ENCODE measurements at places on chromosomes 5 and 9.

DNA sequence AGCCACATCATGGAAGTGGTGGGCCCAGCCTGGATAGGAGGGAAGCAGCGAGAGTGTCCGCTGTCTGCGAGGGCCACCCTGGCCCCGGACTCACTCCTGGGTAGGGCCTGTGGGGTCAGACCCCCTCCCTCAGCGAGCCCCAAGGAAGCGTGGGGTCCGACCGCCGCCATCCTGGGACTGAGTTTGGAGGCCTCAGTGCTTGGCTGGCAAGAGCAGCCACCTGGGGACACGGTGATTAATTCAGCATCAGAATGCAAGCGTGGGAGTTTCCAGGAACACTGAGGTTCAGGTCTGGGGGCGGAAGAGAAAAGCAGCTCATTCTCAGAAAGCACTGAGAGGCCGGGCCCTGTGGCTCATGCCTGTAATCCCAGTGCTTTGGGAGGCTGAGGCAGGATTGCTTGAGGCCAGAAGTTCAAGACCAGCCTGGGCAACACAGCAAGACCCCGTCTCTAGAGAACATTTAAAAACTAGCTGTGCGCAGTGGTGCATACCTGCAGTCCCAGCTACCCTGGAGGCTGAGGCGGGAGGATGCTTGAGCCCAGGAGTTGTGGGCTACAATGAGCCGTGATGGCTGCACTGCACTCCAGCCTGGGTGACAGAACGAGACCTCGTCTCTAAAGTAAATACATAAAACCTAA, 18.3 kb upstream of the CAMSAP1 start:
- DNase-seq, result no peak

- DNase-seq, result no peak
These were observed 500.7 kb downstream of the SPATA31D1 start for GRCh38 chr9:82489201-82489821.

GRCh38 chr5:57225553-57225952, 51.7 kb downstream of the GPBP1 start:
- DNase-seq, result no peak

DNA sequence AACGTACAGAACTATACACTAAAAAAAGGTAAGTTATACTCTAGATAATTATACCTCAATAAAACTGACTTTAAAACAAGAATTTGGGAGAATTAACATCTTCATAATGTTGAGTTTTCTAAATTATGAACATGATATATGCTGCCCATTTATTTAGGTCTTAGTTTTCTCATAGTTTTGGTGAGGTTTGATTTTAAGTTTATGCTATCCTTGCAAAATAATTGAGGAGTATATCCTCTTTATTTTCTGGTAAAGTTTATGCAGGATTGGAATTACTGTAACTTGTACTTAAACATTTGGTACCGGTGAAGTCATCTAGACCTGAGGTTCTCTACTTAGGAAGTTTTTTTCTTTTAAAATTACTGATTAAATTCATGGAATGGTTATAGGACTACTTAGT, 38.9 kb upstream of the RNU6ATAC start:
- no peak for DNase-seq

Data from SK-MEL-5 (cell line).